HCT116 (cell line): ENCODE measurements at places on chromosomes 16 and 17. TPM values are rescaled to one million over a fixed set of nuclear protein-coding genes. Genes with fewer than 3 reads are reported as not detected.

Gene C17orf100
- 0.76 TPM for total RNA-seq

GRCh38 chr17:12987120-12987519 lies 30.7 kb downstream of the ELAC2 start:
- H3K4me3 ChIP-seq = no peak overlapping the region
- H3K4me1 ChIP-seq = no peaks in the 10 kb centered on the region
- peaks cover 4% of the 10 kb centered on the region; the same call in 1 of the 2 replicates for H3K36me3 ChIP-seq
- no peak for DNase-seq

GRCh38 chr17:83155128-83156121 lies 76.0 kb downstream of the METRNL start:
- 0 out of 2 replicates have a peak, but pooled peaks cover 5% of the 10 kb centered on the region for H3K4me1 ChIP-seq
- no peak for DNase-seq
- no peaks in the 10 kb centered on the region for H3K27me3 ChIP-seq
- H3K27ac ChIP-seq = no peak overlapping the region
- H3K36me3 ChIP-seq = no peaks in the 10 kb centered on the region
- H3K4me3 ChIP-seq = no peak overlapping the region

Gene FN3K
- total RNA-seq = 9.9 TPM

GRCh38 chr17:38809828-38810227 lies 10.5 kb upstream of the PIP4K2B start:
- peaks cover 45% of the 10 kb centered on the region for H3K36me3 ChIP-seq
- H3K27ac ChIP-seq = no peak overlapping the region
- H3K4me1 ChIP-seq = no peaks in the 10 kb centered on the region
- H3K4me3 ChIP-seq = no peak overlapping the region
- H3K27me3 ChIP-seq = no peaks in the 10 kb centered on the region

Gene MILR1
- 3.8 TPM for total RNA-seq

- no peak overlapping the region for H3K4me3 ChIP-seq
- 0 out of 2 replicates have a peak, but pooled peaks cover 4% of the 10 kb centered on the region for H3K27me3 ChIP-seq
- no peak for DNase-seq
- H3K4me1 ChIP-seq = peaks cover 6% of the 10 kb centered on the region
Observed at GRCh38 chr17:12738624-12739023, 50.7 kb upstream of the ARHGAP44 start.

GRCh38 chr16:82229800-82230619 lies 60.0 kb upstream of the MPHOSPH6 start:
- no peaks in the 10 kb centered on the region for H3K36me3 ChIP-seq
- no peaks in the 10 kb centered on the region for H3K4me1 ChIP-seq
- H3K4me3 ChIP-seq = no peak overlapping the region

GRCh38 chr17:1915889-1916288 lies 86.1 kb downstream of the RPA1 start:
- peaks cover 10% of the 10 kb centered on the region; the same call in 1 of the 2 replicates for H3K27me3 ChIP-seq
- no peak for DNase-seq
- H3K27ac ChIP-seq = no peak overlapping the region
- H3K36me3 ChIP-seq = no peaks in the 10 kb centered on the region

- no peak for DNase-seq
- H3K27me3 ChIP-seq = no peaks in the 10 kb centered on the region
- no peak overlapping the region for H3K4me3 ChIP-seq
- no peak overlapping the region for H3K27ac ChIP-seq
Observed at GRCh38 chr17:35607239-35607847, 20.2 kb downstream of the AP2B1 start.

Gene NAA38
- 103 TPM for total RNA-seq

Gene PYY
- total RNA-seq = 0.52 TPM

Gene NAGS
- 10.0 TPM for total RNA-seq

- H3K36me3 ChIP-seq = no peaks in the 10 kb centered on the region
- peak overlapping the region; percentile 17 for H3K27ac ChIP-seq
- no peak overlapping the region for H3K4me3 ChIP-seq
- peak; percentile 95 for DNase-seq
- H3K4me1 ChIP-seq = peaks cover 30% of the 10 kb centered on the region
Observed at GRCh38 chr17:66661411-66662256, 173.3 kb upstream of the CACNG5 start.

- peaks cover 15% of the 10 kb centered on the region; the same call in 1 of the 2 replicates for H3K27me3 ChIP-seq
- H3K4me1 ChIP-seq = no peaks in the 10 kb centered on the region
- DNase-seq = no peak
- H3K36me3 ChIP-seq = no peaks in the 10 kb centered on the region
- no peak overlapping the region for H3K27ac ChIP-seq
- H3K4me3 ChIP-seq = no peak overlapping the region
Observed at GRCh38 chr17:77899498-77899897, 59.0 kb upstream of the TNRC6C start.
